A549 treated with CORT108297 at 1 μM for 4 hours (cell line): ENCODE measurements at places on chromosomes 4 and X. TPM values are rescaled to one million over a fixed set of nuclear protein-coding genes. Genes with fewer than 3 reads are reported as not detected.

The MSX1 gene
- 5.6 to 11.8 TPM (median 9.9 TPM) in 5 replicates for total RNA-seq

The TNIP3 gene
- total RNA-seq, result 0.14 to 0.66 TPM (median 0.53 TPM) in 5 replicates

The ELMOD2 gene
- 8.1 to 11.2 TPM (median 9.7 TPM) in 5 replicates for total RNA-seq

The REELD1 gene
- total RNA-seq, result not detected in 5 replicates

The SLC10A6 gene
- not detected in 5 replicates for total RNA-seq

The RAB9B gene
- total RNA-seq, result 0.02 to 0.05 TPM (median 0.03 TPM) in 3 of 5 replicates, not detected in the others

The LRIT3 gene
- total RNA-seq, result 0.02 to 0.07 TPM (median 0.05 TPM) in 4 of 5 replicates, not detected in the other

The XKRX gene
- total RNA-seq, result 0.24 to 0.39 TPM (median 0.29 TPM) in 5 replicates

The TEX13D gene
- not detected in 5 replicates for total RNA-seq

The NAT8L gene
- total RNA-seq, result 9.8 to 16.8 TPM (median 15.3 TPM) in 5 replicates

The FGF13 gene
- total RNA-seq, result 0.05 to 0.10 TPM in 2 of 5 replicates, not detected in the others

The GRPEL1 gene
- total RNA-seq, result 61.1 to 72.6 TPM (median 64.2 TPM) in 5 replicates
